ENCODE measurements at places on chromosomes 6 and 20.

- DNase-seq, result no peak
These were observed 112.4 kb downstream of the TAF4 start for GRCh38 chr20:61953037-61954021.

DNA sequence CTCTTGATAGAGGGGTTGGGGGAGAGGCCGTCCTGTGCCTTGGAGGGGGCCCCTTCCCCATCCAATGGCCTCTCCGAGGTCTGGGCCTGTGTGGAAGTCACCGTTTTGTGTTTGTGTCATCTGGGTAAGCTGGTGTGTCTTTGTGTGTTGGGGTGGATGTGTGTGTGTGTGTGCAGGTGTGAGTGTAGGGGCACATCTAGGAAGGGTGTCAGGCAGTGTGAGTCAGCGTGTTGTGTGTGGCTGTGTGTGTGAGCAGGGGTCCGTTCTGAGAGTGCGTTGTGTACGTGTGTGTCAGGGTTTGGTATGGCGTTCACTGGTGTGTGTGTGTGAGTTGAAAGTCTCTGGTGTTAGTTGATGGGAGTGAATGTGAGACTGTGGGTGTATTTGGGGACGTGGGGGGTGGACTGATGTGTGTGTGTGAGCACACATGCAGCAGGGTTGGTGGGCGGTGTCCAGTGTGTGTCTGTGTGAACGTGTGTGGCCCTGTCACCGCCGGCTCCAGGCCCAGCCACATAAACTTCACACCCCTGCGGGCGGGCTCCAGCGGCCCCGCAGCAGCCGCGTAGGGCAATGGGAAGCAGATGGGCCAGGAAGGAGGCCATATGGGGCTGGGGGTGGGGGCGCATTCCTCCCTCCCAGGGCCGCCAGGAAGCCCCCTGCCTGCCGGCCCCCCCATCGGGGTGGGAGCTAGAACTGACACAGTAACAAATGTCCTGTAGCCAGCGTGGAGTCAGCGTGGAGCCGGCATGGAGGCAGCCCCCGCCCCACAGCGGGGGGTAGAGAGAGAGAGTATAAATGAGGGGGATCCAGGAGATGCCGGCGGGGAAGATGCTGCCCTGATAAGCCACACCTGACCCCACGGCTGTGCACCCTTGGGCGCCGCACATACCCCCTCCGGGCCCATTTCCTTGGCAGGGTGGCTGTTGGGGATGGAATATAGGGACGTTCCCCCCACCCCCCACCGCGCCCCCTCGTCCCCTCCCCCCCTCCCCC lies 32.1 kb downstream of the SNAI1 start:
- no peak for DNase-seq

GRCh38 chr6:124203101-124203811 lies 399.6 kb downstream of the NKAIN2 start:
- no peak for DNase-seq

GRCh38 chr6:164124986-164125385 lies 710.5 kb downstream of the QKI start:
- no peak for DNase-seq

DNA sequence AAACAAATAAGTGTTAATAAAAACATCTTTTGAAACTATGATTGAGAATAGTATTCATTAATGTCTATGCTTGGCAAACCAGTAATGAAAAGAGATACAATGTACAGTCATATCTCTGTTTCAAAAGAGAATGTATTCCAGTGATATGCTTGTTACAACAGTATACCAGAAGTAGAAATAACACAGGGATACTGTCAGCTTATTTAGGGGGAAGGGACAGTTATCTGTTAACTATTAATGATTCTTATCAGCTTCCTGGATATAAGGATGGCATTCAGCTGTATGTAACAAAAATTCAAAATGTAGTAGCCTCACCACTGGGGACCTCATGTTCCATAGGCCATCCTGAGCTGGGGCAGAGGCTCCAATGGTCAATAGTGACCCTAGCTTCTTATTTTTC lies 103.8 kb upstream of the TBX18 start:
- DNase-seq, result no peak

DNA sequence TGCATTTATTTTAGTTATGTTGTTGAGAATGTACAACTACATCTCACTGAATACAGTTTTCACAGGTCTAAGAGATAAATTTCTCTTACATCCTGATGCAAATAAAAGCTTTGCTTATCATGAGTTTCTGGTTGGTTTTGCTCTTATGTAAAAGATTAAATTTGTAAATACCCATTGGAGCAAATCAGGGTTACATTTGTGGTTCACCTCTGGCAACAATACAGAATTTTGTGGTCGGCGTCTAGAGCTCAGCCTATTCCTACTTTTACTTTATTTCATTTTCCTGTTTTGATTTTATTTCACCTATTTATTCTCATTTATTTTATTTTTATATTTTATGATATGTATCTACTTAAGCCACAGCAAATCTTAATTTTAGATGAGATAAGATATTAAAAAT lies 271.9 kb upstream of the MARCKS start:
- DNase-seq, result no peak

DNA sequence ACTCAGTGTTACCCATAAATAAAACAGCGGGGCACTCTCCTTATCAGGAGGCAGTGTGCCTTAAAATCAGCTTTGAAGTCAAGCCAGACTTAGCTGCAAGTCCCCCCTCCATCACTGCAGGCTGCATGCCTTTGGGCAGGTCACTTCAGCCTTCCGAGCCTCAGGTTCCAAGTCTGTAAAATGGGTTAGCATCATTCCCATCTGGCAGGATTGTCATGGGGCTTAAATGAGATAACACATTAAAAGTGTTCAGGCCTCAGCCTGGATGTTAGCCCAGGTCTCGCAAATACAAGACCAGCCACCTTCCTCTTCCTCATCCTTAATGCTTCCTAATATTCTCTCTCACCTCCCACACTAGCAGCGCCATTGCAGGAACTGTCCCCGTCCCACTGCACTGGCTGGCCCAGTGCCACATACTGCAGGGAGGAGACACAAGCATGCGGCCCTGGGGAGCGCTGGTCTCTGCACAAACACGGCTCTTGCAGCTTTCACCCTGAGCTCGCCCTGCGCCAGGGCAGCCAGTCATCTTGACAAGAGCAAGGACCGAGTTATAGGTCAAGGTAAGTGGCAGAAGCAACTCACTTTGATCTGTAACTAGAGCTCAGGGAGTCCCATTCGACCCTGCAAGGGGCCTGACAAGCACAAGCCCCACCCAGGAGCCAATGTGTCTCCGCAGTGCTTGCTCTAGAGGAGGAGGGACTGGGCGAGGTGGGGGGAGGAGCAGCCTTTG lies 564.6 kb upstream of the AGPAT4 start:
- no peak for DNase-seq

GRCh38 chr6:170317718-170318117 lies 11.2 kb downstream of the FAM120B start:
- no peak for DNase-seq

GRCh38 chr20:17747431-17747846 lies 47.7 kb downstream of the BANF2 start:
- no peak for DNase-seq

GRCh38 chr6:126662966-126663365 lies 323.1 kb downstream of the CENPW start:
- DNase-seq, result no peak

DNA sequence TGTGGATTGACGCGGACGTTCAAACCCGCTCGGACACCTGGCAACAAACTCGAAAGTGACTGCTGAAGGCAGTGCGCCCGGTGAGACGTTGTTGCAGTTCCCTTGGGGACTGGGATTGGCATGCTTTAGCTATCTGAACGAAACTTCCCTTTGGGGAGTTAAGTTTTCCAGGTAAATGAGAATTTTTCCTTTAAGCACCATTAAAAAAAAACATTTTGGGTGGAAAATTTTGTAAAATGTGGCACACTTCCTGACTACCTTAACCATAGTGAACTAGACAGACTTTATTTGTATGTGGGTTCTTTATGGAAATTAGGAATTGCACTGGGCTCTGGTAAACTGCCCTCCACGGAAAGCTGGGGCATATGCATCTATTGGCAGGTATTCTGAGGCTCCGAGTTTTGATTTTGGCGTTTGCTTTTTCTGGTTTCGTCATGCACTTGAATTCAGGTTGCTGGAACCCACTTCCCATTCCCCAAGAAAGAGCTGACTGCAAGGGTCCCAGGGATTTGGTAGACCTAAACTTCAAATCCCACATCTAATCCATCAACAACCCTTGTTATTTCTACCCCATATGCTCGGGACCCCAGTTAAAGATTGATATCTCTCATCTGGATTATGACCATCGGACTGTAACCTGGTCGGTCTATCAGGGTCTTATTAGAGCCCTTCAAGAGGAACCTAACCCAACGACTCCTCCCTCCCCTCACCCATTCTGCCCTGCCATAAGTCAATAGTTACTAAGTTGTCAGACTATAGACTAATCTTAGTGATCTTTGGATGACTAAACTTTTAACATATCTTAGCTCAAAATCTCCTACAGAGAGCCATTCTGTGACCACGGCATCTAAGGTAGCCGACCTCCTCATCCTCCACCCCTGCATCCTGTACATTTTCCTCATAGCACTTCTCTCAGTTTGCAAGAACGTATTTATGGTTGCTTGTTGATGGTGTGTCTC lies 800 bp upstream of the DYNLT1 start:
- peak; percentile 56 for DNase-seq

DNA sequence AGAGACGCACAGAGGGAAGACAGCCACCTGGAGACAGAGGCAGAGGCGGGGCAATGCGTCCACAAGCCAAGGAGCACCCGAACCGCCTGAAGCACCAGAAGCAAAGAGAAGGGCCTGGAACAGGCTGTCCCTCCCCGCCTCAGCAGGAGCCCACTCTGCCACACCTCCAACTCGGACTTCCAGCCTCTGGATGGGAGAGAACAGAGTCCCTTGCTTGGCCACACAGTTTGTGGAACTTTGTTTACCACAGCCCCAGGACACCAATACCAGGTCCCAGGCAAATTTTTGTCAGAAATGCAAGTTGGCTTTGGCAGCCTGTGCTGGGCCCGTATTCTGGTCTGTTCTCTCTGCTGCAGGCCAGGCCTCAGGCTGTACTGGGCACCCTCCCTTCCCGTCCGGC lies 87.5 kb upstream of the RPS6KA2 start:
- DNase-seq, result no peak

- DNase-seq, result no peak
These were observed 81.4 kb downstream of the DLL1 start for GRCh38 chr6:170209354-170210025.

DNA sequence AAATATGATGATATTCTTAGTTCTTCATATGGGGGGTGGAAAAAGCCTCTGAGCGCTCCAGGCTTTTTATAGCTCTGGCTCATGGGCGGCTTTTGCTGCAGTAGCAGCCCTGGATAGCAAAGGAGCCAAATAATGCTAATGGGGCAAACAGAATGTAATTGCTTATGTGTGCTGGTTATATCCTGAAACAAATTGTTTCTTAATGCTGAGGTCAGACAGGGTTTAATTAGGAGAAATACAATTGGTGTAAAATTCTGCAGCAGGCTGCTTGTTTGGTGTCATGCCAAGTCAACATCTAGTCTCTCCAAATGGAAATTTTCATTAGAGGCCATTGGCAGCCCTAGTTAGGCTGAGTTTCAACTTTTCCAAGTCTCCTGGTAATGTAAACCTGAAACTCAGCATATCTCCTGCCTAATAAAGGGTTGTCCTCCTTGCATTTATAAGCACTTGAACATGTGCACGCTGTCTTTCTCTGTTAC lies 530.1 kb upstream of the NOX3 start:
- peak; percentile 9 for DNase-seq

GRCh38 chr6:167917551-167918154 lies 79.8 kb upstream of the KIF25 start:
- no peak for DNase-seq

DNA sequence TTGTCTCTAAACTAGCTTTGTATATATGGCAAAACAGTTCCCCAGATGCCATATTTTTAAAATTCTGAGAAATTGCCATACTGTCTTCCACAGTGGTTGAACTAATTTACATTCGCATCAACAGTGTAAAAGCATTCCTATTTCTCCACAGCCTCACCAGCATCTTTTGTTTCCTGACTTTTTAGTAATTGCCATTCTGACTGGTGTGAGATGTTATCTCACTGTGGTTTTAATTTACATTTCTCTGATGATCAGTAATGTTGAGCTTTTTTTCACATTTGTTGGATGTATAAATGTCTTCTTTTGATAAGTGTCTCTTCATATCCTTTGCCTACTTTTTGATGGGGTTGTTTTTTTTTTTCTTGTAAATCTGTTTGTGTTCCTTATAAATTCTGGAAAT lies 1222.7 kb upstream of the CITED2 start:
- DNase-seq, result no peak

- no peak for DNase-seq
These were observed 287.5 kb upstream of the FKBP1C start for GRCh38 chr6:62923728-62924127.

DNA sequence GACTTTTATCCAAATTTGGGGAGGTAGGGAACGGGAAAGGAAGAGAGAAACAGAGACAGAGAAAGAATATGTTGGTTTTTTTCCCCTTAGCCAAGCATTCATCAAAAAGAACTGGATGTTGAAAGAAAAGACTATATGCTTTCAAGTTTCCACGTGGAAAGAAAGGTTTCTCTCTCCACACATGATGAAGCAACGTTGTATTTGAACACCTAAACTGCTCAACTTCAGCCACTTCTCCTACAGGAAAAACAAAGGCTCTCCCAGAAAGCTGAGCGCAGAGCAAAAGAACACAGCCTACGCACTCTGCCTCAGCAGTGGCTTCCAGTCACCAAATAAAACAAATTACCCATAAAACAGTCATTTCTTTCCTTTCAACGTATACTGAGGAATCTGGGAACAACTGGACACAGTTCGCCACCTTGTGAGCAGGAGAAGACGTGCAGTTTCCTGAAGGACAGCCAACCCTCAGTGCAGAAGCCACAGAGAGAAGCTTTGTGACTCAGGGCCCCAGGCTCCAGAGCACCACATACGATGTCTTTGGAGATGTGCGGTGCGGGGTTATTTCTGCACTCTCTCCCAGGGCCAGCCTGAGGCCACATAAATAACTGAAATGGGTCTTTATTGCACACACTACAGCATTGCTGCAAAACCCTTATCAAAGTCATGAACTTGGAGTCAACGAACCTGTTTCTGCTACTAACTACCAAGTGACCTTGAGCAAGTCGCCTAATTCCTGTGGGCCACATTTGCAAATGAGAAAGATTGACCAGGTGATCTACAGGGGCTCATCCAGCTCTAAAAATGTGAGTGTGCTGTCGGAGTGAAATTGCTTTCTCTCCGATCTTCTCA lies 10.1 kb downstream of the IL17F start:
- DNase-seq, result no peak

- DNase-seq, result no peak
These were observed 81.7 kb upstream of the FRMD1 start for GRCh38 chr6:168160506-168161370.

GRCh38 chr6:281469-282103 lies 10.7 kb upstream of the DUSP22 start:
- no peak for DNase-seq

DNA sequence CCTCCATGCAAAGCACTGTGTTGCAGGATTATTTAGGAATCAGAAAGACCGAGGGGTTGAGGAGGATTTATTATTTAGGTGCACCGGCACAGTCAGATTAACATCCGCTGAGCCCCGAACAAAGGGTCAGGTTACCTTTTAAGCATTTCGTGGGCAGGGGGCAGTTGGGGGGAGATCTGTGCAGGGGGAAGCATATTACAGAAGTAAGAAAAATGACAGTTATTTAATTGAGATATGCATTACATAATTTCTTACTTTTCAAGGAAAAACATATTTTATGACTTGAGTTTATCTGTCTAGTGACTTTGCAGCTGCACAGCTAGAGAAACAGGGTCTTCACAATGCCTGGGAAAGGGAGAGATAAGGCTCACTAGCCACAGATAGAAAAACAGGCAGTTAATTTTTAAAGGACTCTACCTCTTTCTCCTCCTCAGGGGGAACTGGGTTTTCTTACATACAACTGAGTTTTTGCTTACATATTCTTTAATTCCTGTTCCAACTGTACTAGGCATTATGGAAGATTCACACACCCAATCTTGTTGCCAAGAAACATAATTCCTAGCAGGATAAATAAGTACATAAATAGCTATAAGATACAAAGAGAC lies 1.7 kb upstream of the HINT3 start:
- DNase-seq, result no peak
